ENCODE measurements at places on chromosomes 5 and 9. TPM values are rescaled to one million over a fixed set of nuclear protein-coding genes. Genes with fewer than 3 reads are reported as not detected.

- DNase-seq = no peak
Measured at GRCh38 chr9:86135371-86135770, 36.0 kb upstream of the GOLM1 start.

Gene SMIM33
- total RNA-seq = 0.21 TPM

Gene LVRN
- not detected for total RNA-seq

- no peak for DNase-seq
Measured at GRCh38 chr5:141598391-141599345, 20.1 kb downstream of the DIAPH1 start.

GRCh38 chr9:121394292-121394691 is 24.2 kb upstream of the STOM start:
- DNase-seq = no peak

DNA sequence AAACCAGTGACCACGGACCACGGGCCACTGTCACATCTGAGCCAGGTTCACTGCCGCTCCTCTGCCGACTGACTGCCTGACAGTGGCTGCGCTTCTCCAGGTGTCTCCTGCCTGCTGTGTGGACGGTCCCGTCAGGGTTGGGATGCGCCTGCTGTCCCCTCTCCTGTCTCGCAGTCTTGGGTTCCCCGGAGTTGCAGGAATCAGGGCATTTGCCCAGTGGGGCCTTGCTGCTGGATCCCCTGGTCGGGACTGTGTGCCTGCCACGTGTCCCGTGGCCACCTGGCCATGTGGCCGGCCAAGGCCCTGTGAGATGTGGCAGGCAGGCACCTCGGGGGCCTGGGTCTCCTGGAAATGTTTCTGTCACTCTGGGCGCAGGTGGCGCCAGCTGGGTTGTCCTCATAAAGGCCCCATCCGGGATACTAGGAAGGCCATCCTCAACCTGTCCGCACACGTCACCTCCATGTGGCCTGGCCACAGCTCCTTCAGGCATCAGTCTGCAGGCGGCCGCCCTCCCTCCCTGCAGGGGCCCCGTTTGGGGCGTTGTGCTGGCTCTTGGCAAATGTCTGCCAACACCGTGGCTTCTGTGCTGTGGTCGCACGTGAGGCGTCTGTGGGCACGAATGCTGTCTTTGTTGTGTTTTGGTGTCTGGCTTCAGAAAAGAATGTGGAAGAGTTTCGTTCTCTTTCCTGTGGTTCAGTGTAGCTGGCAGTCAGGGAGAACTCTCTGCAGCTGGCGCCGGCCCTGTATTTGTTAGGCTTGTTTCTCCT is 6.4 kb upstream of the TOR4A start:
- no peak for DNase-seq

Gene DIPK1B
- not detected for total RNA-seq

GRCh38 chr5:1195916-1196315 is 5.5 kb upstream of the SLC6A19 start:
- DNase-seq = no peak

DNA sequence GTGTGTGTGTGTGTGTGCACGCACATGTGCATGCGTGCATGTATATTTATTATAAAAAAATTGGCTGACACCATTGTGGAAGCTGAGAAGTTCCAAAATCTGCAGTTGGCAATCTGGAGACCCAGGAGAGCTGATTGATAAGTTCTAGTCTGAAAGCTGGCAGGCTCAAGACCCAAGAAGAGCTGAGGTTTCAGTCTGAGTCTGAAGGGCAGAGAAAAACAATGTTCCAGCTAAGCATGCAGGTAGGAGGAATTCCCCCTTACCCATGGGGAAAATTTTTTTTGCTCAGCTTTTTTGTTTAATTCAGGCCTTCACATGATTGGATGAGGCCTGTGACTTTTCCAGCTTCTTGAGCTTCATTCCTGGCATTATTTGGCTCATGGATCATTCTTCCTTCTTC is 31.2 kb upstream of the ACTBL2 start:
- no peak for DNase-seq

Gene IGIP
- total RNA-seq = 1.5 TPM

Gene ITGA1
- 4.7 TPM for total RNA-seq

DNA sequence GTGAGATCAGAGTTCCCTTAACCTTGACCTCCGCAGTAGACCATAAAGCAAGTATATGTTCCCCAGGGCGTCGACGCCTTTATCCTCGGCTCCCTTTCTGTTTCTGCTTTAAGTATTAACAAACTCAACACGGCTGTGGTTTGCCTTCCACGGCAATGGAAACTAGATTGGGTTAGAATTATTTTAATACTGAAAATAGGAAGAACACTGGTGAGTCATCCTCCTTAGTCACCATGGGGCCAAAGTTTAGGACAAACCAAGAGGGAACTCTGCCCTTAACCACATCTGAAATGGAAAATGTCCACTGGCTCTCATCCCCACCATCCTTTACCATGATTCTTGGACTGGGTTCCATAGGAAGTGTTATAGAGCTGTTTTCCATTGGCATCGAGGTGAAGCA is 386.1 kb downstream of the ACTL7B start:
- no peak for DNase-seq

DNA sequence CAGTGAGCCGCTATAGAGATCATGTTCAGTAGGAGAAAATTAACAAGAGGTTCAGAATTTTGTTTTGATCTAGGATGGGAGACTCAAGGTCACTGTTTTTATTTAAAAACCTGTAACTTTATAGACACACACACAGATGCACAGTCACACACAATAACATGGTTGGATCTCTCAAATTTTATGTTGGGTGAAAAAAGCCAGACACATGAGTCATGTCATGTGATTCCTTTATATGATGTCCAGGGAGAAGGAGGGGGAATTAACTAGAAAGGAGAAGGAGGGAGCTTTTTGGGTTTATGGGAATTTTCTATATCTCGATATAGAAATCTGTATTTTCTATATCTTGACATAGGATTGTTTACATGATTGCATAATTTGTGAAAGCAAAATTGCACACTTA is 17.1 kb downstream of the C6 start:
- DNase-seq = no peak

- DNase-seq = no peak
Measured at GRCh38 chr9:33230756-33231622, 9.0 kb upstream of the SPINK4 start.

Gene ECSCR
- 4.0 TPM for total RNA-seq

Gene TCERG1
- 147 TPM for total RNA-seq

DNA sequence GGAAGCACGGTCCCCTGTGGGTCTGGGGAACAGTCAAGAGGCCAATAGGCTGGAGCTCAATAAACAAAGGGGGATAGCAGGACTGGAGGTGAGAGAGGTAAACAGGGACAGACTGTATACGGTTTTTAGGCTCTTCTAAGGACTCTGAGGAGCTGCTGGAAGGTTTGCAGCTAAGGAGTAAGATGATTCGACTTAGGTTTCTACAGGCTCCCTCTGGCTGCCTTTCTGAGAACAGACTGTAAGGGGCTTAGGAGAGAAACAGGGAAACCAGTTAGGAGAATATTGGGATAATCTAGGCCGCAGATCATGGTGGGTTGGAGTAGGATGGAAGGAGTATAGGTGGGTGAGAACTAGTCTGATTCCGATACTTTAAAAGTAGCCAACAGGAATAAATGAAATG is 10.4 kb downstream of the CDK5RAP2 start:
- DNase-seq = no peak

Gene SLC45A2
- not detected for total RNA-seq

- DNase-seq = no peak
Measured at GRCh38 chr9:77374266-77374665, 196.9 kb downstream of the VPS13A start.

Gene ORM2
- total RNA-seq = 0.84 TPM

- no peak for DNase-seq
Measured at GRCh38 chr9:114364134-114365041, 23.4 kb downstream of the AKNA start.

DNA sequence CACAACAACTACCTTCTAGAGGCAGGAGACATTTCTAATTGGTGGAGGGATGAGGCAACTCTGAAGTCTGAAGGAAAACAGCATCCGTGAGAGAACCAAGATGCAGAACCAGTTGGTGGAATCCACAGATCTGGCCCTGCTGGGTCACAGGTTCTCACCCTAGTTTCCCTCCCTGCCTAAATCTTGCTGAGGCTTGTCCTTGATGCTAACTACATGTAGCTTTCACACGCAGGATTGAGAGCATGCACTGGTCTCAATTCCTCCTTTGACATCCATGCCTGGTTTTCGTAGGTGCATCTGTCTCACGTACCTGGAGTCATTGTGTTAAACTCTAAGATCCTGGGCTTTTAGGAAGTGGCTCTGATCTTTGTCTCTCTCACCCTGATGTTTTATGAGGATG is 9.7 kb upstream of the F2RL1 start:
- DNase-seq = no peak

Measured in activated T-cell treated with anti-CD3 and anti-CD28 coated beads, Interleukin-2, amount 50 U/mL, for 4 hours (primary cell).